Jurkat, Clone E6-1 (cell line): ENCODE measurements at places on chromosomes 11 and 22.

DNA sequence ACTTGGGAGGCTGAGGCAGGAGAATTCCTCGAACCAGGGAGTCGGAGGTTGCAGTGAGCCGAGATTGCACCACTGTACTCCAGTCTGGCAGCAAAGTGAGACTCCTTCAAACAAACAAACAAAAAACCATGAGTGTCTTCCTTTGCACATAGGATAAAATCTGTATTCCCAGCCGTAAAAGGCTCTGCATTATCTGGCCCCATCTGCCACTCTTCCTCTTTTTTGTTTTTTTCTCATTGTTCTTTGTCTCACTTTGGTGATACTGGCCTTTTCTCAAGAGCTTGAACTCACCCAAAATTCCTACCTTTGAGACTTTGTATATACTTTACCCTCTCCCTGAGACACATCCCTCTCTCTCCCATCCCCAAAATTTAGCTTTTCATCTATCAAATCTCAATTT is 17.6 kb downstream of the FDX1 start:
- DNase-seq: no peak

- no peak for DNase-seq
Measured at GRCh38 chr11:56876621-56877275, 112.0 kb upstream of the OR5AK2 start.

DNA sequence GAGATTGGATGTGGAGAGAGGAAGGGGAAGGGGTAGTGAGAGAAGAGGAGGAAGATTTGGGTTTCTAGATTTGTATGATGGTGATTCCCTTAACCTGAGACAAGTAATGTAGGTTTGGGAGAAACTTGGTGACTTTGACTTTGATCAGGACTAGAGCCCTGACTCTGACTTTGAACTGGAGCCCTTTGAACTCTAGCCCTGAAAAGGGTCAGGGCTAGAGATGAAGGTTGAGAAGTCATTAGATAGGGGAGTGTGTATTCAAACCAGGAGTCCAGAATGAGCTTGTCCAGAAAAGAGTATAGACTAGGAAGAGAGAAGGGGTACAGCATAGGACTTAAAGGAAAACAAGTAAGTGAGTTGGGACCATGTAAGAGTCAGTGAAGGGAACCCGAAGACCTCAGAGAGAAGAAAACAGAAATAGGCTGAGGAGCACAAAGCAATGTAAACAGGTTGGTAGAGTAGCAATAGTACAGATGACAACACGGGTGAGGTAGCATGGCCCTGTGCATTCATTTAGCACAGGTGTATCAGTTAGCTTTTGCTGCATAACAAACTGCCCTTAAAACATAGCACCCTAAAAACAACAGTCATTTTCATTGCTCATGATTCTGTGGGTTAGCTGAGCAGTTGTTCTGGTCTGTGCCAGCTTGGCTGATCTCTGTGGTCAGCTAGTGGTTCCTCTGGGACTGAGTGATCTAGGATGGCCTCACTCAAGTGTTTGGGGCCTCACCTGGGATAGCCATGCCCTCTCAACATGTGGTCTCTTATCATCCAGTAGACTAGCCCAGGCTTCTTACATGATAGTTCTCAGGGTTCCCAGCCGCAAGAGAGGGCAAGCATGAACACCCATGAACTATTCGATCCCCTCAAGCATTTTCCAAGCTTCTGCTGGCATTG is 43.1 kb downstream of the C22orf31 start:
- DNase-seq: no peak

DNA sequence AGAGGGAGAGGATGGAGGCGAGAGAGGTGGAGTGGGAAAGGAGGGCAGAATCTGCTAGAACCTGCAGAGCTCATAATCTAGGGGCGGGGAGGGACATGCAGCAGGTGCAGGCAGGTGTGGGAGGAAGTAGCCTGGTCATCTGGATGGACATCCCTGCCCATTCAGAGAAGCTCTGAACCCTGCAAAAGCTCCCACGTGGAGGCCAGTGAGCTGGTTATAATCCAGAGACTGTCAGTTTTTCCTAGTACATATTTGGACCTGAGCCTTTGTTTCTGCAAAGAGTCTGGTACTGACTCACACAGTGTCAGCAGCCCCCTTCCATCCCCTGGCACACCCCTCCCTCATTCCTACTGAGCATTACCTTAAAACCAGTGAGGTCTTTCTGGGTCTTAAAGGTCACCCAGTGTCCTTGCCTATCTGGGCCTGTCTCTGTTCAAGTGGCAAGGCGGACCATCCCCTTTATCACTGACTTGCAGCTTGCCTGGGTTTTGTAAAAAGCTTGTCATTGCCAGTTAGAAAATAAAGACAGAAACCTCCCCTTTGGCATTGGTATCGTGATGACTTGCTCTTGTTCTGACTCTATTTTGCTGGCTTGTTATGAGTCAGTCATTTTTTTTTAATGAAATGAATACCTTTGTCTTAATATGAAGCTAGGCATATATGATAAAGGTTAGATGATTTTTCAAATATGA is 26.1 kb downstream of the PTPRJ start:
- no peak for DNase-seq

GRCh38 chr11:17791144-17791543 is 56.6 kb downstream of the KCNC1 start:
- no peak for DNase-seq

GRCh38 chr11:89249196-89249595 is 71.5 kb downstream of the TYR start:
- DNase-seq: no peak

DNA sequence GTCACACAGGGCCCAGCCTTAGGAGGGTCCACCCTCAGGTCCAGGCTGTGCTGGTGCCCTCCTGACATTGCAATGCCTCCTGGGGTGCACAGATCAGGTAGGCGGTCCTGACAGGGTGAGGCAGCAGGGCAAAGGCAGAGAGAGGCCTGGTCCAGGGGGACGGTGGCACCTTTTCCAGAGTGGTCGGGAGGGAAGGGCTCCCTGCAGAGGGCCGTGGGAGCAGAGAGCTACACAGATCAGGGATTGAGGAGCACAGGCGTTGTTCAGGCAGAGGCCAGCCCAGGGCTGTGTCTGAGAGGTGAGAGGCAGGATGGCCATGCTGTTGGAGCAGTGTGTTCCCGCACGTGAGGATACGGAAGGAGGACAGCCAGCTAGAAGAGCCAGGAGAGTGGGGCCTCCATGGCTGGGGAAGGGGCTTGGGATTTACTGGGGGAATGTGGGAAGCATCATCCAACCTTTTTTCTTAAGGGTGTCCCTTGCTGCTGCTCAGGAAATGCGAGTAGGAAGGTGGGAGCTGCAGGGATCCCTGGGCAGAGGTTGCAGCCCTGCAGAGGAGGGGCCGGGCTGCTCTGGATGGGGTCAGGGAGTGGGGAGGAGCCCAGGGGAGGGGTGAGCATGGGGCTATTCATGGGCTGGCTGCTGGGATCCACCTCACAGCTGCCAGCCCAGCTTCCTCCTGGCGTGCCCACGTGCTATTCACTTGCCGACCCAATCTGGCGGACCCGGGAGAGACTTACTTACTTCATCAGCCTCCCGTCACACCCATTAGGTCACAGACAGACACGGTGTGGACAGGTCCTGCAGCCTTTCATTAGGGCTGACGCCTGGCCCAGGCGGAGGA is 1516.4 kb downstream of the TBC1D22A start:
- no peak for DNase-seq

- no peak for DNase-seq
Measured at GRCh38 chr22:45600790-45601730, 70.6 kb upstream of the ATXN10 start.

DNA sequence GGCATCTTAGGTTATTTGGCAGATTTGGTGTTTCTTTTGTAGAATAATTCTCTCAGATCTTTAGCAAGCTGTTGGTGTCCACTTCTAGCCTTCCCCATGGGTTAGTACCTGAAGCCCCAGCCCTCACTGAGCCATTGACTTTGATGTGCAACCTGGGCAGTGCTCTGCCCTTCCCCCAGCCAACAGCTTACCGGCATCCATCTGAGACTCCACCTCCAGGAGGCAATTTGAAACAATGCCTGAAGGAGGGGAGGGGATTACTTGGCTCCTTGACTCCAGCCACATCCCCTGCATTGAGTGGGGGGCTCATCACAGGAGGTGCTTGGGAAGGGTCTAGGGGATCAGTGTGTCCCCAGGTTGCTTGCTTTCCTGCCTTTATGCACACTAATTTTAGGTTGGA is 114.8 kb downstream of the TRIM29 start:
- DNase-seq: no peak

GRCh38 chr11:94738746-94739145 is 29.4 kb upstream of the AMOTL1 start:
- no peak for DNase-seq

DNA sequence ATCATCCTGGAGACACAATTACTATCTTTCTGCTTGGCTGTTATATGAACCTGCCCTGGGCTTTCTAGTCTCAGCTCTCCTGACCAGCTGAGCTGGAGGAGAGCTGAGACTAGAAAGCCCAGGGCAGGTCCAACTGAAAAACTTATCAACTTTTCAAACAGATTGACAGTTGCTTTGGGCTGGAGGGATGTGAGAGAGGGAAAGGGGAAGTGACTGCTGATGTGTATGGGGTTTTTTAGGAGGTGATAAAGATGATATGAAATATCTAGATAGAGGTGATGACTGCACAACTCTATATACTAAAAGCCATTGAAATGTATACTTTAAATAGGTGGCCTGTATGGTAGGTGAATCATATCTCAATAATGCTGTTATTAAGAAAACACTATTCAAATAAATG is 60.2 kb upstream of the CHRM4 start:
- no peak for DNase-seq

DNA sequence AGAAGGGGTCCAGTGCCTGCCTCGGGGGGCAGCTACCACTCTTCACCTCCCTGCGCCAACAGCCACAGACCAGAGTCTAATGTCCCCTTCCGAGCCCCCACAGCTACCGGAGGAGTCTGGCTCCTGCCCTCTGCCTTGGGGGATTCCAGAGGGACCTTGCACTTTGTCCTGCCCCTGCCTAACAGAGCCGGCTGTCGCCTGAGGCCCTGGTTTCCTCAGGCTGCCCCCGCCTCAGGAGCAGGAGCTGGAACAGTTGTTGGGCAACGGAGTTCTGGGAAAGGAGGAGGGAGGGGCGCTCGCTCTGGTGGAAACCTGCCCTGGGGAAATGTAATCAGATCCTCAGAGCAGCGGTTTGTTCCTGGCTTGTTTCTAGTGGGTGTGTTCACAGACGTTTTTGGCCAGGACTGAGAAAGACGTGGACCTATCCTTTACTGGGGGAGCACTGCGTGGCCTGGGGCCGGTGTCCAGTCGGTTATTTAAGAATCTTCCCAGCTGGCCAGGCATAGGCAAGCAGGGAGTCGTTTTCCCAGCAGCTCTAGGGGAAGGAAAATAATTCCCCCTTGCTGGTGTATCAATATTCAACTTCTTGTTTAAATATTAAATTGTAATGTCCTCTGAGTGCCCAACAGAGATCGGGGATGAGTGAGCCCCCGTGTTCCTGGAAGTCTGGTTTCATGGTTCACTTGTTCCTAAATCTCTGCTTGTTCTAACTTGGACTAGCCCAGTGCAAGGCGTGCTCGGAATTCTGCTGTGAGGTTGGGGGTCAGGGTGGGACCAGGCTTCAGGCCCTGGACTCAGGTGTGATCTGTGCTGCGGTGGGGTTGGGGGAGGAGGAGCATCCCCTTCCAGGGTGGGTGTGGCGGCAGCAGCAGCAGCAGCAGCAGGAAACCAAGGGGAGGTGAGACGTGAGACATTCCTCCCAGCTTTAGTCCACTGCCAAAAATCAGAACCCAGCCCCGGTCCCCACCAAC is 32.1 kb downstream of the A4GALT start:
- DNase-seq: no peak

GRCh38 chr22:36327922-36328551 is 59.7 kb downstream of the MYH9 start:
- no peak for DNase-seq

- peak; percentile 49 for DNase-seq
Measured at GRCh38 chr11:132347156-132348090, 977.0 kb downstream of the NTM start.

DNA sequence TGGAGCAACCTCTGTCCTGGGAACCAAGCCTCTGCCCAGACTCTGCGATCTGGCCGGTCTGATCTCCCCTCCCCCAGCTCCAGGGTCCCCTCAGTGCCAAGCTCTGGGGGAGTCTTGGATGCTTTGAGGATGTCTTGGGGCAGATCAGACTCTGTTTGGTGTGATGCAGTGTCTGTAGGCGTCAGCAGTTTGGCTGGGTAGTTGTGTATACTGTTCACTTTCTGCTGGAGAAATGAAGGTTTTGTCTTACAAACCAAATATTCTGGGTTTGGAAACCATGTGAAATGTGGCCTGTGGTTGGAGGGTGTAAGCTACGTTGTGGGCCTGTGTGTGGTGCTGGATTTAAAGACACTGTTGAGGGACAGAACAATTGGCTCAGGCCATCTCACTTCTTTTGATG is 4.6 kb downstream of the INSC start:
- DNase-seq: no peak
